Fibroblast of skin of right biceps (primary cell): ENCODE measurements at places on chromosomes 2 and 18.

DNA sequence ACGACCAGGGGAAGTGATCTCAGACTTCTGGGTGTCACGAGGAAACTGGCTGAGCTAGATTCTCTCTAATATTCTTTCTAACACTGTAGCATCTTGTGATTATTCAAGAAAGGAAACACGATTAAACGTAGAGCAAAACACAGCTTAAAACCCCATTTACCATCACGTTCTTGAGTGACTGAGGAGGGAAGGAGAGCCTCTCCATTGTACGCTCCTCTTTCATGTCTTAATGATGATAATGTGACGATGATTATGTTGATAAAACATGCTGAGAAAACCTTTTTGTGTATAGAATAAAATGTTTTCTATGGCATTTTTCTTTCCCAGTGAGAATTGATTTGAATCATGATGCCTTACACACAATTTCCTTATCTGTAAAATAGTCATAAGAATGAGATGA lies 705.6 kb upstream of the ID2 start:
- no peak for DNase-seq

GRCh38 chr2:31138037-31138962 lies at the start of gene GALNT14:
Gene GALNT14 (minus strand): TSS chr2:31138440. CDS start chr2:31138086, 354 bp downstream.
- peak; percentile 70 for DNase-seq

DNA sequence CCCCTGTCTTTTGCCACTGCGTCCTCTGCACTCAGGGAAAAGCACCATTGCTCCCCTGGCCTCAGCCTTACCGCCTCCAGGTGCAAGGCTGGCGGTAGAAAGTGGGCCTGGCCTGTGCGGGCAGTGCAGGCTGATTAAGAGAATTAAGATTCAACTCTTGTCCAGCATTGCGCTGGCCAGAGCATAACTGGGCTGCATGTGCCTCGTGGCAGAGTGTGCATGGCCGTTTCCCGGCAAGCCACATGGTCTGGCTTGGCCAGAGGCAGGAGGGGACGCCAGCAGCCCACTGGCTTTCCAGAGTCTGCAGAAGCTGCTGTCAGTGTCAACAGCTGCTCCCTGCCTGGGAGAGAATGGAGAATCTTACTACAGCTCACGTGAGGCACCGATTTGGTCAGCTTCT lies 12.3 kb downstream of the NTSR2 start:
- DNase-seq, result no peak

DNA sequence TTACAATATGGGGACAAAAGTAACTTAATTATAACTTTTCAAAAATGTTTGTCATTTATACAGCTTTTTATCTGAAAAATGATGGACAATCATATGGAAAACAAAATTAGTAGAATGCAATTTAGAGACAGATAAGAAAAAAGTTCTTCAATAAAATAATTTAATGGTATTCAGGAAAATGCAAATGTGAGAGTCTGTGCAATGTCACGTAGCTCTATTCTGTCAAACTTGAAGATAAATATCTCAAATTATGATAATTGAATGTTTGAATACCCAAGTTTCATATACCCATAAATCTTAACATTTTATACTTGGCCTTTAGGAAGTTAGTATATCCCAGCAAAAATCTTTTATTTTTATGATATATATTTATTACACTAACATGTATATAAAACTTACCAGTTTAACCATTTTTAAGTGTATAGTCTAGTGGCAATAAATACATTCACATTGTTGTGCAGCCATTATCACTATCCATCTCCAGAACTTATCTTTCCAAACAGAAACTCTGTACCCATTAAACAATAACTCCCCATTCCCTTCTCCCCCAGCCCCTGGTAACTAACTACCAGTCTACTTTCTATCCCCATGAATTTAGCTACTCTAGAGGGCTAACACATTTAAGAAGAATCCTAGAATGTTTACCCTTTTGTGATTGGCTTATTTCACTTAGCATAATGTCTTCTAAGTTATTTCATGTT lies 311.5 kb downstream of the SOCS6 start:
- DNase-seq, result no peak

DNA sequence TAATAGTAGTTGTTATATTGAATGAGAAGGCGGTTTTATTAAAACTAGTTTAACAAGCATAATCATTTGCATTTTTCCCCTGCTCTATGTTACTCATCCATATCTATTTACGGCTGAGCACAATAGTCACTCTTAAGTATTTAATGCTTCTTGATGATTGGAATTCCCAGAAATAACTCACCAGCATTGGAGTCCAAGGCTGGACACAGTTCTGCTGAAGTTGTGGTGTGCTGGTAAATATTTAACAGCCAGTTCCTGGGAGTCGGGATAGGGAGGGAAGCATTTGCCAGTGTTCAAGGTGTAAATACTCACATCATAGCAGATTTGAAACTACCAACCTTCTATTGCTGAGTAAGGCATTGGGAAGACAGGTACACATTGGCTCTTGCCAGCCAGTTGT lies 315.1 kb downstream of the MTX2 start:
- peak; percentile 86 for DNase-seq

GRCh38 chr2:1318366-1319009 lies 94.8 kb upstream of the TPO start:
- DNase-seq, result no peak

DNA sequence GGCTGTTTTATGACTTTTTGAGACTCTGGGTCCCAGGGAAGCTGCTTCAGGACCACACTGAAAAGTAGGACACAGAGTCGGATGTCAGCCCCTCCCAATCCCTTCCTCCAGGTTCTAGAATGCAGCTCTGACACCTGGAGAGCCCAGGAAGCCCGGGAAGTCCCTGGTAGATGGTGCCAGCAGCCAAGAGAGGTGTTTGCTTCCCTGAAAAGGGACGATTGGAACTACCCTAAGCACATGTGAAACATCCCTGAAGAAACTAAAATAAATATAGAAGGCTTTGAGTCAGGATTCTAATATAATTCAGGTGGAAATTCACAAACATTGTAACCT lies 163.2 kb upstream of the CYRIA start:
- DNase-seq, result no peak

- DNase-seq, result no peak
Observed at GRCh38 chr2:123916531-123916930, 108.6 kb upstream of the CNTNAP5 start.

GRCh38 chr2:55668956-55669355 lies 24.7 kb downstream of the PNPT1 start:
- no peak for DNase-seq

- peak; percentile 62 for DNase-seq
Observed at GRCh38 chr2:80499095-80499494, 194.5 kb upstream of the LRRTM1 start.

DNA sequence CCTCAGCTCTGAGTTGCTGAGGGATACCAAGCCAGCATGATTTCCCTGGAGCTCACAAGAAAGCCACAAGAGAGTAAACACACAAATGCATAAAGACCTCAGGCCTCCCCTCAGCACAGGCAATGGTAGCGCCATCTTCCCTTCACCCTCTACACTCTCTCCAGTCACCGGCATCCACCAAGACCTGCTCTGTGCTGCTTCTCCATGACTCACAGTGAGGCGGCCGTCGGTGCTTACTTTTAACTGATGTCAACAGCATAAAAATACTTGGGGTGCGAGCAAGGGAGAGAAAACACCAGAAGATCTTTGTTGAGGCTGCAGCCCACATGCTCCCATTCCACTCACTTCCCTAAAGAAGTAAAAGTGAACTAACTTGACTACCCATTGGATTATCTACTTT lies 46.7 kb downstream of the L3MBTL4 start:
- DNase-seq, result peak; percentile 4

GRCh38 chr2:80169811-80170594 lies 134.5 kb downstream of the LRRTM1 start:
- no peak for DNase-seq

DNA sequence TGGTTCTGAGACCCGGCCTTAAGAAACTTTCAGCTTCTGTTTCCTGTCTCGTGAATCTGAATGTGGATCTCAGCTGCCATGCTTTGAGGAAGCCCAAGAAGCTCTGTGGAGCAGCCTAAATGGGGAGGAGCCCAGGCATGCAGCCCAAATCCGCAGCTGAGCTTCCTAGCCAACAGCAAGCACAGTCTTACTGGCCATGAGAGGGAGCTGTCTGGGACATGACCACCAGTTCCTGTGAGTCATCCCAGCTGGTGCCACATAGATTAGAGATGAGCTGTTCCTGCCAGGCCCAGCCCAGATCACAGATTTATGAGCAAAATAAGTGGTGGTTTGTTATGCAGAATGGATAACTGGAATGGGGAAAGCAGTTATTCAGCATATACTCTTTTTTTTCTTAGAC lies 224.4 kb upstream of the APCDD1 start:
- peak; percentile 91 for DNase-seq

- DNase-seq, result no peak
Observed at GRCh38 chr18:56952026-56952425, 194.9 kb upstream of the BOD1L2 start.
